ENCODE measurements at places on chromosomes 7 and 10.

GRCh38 chr7:103447073-103447960, 1.3 kb upstream of the SLC26A5 start:
- DNase-seq, result peak; percentile 32

GRCh38 chr7:45217358-45217757, 59.8 kb downstream of the RAMP3 start:
- DNase-seq, result no peak

GRCh38 chr7:39421251-39421650, 145.0 kb upstream of the YAE1 start:
- no peak for DNase-seq

- no peak for DNase-seq
Observed at GRCh38 chr10:71333129-71333887, 14.2 kb downstream of the SLC29A3 start.

- no peak for DNase-seq
Observed at GRCh38 chr7:71857338-71857737, 554.8 kb downstream of the CALN1 start.

GRCh38 chr7:112470194-112470593, 10.6 kb upstream of the LSMEM1 start:
- no peak for DNase-seq

DNA sequence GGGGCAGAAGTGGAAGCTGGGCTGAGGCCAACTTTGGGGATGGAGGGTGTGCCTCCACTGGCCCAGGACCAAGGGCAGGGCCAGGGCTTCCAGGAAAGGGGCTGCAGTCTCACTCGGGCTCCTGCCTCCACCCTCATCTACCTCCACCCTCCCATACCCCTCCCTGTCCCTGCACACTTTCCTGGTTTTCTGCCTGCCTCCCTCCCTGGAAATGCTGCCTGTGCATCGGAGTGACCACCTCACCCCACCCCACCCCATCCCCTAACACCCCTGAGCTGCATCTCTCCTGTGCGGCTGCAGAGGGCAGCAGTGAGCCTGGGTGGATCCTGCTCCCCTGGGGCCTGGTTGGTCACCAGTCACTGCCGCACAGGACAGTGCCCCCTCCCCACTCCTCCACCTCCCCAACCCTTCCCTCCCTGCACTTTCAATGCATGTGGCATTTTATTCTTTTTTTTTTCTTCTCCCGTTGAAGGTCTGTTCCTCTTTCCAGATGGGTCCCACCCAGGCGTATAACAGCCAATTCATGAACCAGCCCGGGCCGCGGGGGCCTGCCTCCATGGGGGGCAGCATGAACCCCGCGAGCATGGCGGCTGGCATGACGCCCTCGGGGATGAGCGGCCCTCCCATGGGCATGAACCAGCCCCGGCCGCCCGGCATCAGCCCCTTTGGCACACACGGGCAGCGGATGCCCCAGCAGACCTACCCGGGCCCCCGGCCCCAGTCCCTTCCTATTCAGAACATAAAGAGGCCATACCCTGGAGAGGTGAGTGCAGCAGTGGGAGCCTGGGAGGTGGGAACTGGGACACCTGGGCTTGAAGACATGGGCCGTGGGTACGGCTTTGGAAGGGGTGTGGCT, 54.1 kb upstream of the PPIF start:
- DNase-seq, result no peak

DNA sequence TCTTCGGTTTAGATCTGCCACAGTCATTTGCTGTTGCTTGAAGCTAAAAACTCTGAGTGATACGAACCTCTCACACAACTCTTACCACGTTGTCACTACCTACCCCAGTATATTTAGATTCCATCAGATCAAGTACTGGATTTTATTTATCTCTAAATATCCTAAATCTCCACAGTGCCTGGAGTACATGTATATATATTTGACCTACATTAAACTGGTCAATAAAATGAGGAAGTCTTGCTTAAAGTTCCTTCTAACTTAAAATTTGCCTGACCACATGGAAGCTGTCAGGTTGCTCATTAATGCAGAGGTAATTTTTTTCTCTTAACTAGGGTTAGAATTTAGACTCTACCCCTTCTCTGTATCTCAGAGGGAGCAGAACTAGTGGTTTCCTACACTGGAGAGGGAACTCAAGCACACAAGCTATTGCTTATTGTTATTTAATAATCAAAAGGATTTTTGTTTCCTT, 3.1 kb upstream of the MACC1 start:
- no peak for DNase-seq
